ENCODE measurements at places on chromosomes 3 and 15. TPM values are rescaled to one million over a fixed set of nuclear protein-coding genes. Genes with fewer than 3 reads are reported as not detected.

The COL6A5 gene
- total RNA-seq = 9.4 TPM

The ALPK3 gene
- total RNA-seq = 8.2 TPM

The PTPRG gene
- 131 TPM for total RNA-seq

The FBXW12 gene
- total RNA-seq = not detected

The C3orf70 gene
- total RNA-seq = 4.9 TPM

The ULK3 gene
- total RNA-seq = 20.6 TPM

The SLCO3A1 gene
- 20.5 TPM for total RNA-seq

The MUSTN1 gene
- total RNA-seq = 3.3 TPM

The ADAMTSL3 gene
- 11.7 TPM for total RNA-seq

All from lung (tissue), 17 donors.